Left ventricle myocardium superior (tissue), 1 donor: ENCODE measurements at places on chromosomes 7 and 10.
A peak's percentile ranks its signal among the peaks of the same experiment; 100 is the strongest.

DNA sequence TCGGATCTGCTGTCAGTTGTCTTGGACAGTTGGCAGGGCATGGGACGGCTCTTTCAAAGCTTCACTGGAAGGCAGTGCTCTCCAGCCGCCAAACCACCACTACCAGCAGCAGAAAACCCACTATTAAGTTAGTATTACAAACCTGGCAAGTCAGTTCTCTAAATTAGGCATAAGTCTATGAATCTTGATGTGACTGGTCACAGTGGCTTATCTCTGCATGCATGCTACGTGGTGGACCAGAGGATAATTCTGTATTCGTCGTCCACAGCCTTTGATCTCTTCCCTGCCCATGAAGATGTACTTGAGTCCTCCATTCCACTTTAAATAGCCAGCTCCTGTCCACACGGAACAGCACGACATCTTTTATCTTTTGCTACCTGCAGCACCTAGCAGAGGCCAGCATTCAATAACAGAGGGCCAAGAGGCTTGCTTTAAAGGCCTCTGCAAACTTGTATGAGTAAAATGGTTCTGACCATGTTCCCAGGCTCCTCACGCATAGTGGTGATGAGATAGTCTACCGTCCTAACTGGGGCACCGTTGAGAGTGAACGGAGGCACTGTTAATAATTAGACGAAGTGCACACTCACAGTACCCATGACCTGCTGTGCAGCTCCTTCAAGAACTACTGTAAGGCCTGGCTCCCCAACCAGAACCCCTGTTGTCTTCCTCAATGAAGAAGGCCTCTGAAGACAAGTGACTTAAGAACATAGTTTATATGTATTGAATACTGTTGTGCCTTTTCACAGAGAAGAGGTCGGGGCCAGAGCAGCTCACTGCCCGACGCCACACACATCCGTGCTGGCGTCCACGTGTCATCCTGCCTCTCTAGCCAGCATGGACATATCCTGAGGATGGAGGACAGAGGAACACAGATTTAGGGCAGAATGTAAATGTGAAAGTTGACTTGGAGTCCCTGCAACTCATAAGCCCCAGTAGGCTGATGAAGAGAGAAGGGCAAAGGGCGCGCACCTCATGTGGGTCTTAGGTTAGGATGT, 1.0 kb downstream of the GPR146 start:
- DNase-seq: no peak

DNA sequence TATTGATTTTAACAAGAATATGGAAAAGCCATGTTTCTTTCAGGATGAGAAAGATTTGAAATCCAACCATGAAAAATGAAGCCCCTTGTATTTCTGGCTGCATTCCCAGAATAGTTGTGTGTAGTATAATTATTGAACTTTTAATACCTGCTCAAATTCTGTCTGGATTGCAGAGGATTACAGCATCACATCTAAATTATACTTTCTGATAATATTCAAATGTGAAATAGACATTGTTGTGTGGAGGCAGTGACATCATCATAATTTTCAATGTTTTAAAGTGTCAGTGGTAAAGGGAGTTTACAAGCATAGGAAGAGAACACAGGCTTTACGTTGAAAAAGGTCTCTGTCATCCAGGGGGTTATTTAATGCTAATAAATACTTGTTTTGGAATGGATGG, 93.4 kb downstream of the POLL start:
- no peak for DNase-seq

DNA sequence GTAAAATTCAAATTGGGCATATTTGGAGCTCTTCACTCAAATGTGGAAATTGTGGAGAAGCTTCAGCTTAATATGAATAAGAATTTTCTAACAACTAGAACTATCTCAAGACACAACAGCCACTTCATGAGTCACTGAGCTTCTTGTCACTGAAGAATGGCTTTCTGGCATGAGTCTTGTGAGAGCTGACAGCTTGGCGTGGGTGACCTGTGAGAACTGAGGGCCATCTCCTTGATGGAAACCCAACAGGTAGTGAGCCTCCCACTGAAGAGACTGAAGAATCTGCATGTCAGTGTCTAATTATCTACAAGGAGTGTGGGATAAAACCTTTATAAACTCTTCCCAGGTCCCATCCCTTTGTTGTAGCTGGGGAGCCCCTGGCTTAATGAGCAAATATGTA, 66.0 kb downstream of the CLEC2L start:
- DNase-seq: no peak

- DNase-seq: no peak
These were observed 157.3 kb upstream of the ADCY1 start for GRCh38 chr7:45416846-45417245.

DNA sequence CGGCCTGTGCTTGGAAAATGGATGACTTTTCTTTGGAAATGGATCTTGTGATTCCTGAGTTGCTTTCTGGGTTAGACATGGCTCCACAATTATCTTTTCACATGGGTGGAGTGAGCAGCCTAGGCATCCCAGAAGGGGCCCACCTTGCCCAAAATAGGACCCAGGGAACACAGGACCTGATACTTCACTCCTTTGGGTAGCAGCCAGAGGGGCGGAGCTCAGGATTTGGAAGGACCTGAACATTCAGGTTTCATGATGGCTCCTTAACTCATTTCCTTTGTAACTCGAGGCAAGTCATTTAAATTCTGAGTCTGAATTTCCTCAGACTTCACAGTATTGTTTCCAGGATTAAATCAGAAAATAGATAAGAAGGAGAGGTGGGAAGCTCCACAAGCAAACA, 178.3 kb upstream of the ZMIZ1 start:
- no peak for DNase-seq

- DNase-seq: no peak
These were observed 73.4 kb downstream of the CAV1 start for GRCh38 chr7:116598278-116598677.

GRCh38 chr7:35424869-35425495, 171.1 kb upstream of the TBX20 start:
- DNase-seq: peak; percentile 79

DNA sequence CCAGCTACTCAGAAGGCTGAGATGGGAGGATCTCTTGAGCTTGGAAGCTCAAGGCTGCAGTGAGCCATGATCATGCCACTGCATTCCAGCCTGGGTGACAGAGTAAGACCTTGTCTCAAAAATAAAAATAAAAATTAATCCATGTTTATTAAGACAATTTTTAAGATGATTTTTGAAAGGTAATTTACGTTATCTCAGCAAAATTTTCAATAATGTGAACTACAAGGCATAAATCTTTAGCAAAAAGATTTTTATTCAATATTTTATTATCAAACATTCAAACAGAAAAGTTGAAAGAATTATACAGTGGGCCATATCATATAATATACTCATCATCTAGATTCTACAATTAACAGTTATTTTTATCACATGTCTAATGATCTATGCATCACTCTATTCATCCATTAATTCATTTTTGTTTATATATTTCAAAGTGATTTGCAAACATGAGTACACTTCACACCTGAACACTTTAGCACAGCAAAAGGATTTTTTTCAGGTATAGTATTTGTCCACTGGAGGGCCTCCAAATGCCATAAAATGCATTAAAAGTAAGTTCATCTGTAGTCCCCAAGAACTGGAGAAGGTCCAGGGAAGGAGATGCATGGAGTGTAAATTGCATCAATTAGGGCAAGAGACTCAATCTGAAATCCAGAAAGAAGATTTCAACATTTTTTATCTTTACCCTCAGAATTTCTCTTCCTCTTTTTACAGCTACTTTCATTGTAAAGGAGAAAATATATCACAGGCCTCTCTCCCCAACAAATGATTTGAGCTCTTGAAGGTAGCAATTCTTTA, 38.6 kb upstream of the RSBN1L start:
- DNase-seq: no peak

DNA sequence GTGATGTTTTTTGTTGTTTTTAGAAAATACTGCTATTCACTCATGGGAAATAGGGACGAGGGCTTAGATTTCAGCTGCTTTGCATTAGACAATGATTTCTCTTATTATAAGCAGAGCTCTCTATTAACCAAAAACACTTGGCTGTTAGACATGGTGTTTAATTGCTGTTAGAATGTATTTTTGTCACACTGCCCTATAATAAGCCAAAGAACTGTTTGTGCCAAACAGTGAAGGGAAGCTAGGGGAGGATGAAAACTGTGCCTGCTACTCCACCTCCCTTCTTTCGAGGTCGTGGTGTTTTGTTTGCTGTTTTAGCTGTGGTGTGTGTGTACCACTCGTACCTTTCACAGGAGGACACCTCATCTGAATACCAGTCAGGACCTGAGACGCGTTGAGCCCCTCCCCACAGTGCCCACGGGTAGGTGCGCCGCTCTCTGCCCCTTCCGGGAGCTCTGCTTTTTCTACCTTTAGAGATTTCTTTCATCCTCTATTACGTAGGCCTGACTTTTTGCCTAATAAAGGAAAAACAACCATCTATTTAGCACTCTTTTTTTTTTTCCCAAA, 57.9 kb downstream of the CUX1 start:
- DNase-seq: no peak

GRCh38 chr10:102163342-102163989, 11.3 kb downstream of the NOLC1 start:
- DNase-seq: no peak

- no peak for DNase-seq
These were observed 161.6 kb downstream of the BAMBI start for GRCh38 chr10:28838908-28839307.

DNA sequence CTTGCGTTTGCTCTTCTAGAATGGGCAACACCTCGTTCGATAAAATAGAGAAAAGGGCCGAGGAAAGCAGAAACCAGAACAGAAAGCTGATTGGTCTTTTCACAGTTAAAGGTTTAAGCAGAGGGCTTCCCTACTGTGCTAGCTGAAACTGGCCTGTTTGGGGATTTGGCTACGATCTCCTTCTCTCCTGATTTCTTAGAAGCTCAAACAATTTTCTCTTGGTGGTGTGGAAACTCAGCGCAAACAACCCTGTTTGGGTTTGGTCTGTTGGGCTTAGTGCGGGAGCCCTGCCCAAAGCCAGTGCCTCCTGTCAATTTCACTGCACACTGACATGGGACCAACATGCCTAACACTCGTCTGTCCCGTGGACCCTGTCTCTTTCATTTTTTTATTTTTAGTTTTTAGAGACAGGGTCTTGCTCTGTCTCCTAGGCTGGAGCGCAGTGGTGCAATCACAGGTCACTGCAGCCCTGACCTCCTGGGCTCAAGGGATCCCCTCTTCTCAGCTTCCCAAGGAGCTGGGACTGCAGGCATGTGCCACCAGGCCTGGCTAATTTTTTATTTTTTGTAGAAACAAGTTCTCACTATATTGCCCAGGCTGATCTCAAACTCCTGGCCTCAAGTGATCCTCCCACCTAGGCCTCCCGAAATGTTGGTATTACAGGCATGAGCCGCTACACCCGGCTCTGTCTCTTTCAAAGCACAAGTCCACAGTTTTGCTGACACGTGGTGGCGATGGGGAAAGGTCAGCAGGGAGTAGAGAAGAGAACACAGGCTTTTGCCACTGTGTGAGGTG, 16.5 kb upstream of the BNIP3 start:
- DNase-seq: no peak

DNA sequence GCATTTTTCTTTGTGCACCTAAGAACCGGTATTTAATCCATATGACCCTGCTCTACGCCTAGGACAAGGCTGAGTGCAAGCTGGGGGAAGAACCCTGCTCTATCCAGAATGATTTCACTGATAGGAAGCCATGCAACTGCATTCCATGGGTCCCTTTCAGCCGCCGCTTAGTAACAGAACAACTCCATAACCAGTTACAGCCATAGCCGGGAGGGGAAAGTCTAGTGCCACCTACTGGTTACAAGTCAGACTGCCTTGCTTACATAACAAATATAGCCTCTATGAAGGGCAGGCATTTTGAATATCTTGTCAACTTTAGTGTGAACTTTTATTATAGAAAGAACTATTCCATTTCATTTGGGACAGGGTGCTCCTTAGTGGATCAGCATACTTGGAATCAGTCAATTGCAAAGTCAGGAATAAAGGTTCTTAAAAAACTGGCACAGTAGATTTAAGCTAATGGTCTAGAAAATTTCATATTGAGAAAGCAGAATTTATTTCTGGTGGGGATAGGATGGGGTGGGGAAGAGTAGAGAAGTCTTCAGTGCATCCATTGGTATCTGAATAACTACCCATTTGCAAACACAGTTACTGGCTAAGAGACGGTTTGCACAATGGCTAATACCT, 521.7 kb downstream of the ADRA2A start:
- no peak for DNase-seq

GRCh38 chr10:102900006-102900405, 18.1 kb upstream of the CNNM2 start:
- DNase-seq: no peak
